ENCODE measurements at places on chromosomes 6 and 20. TPM values are rescaled to one million over a fixed set of nuclear protein-coding genes. Genes with fewer than 3 reads are reported as not detected.

GRCh38 chr6:77430504-77430903 lies 32.8 kb downstream of the HTR1B start:
- no peaks in the 10 kb centered on the region for H3K4me1 ChIP-seq
- H3K36me3 ChIP-seq = no peaks in the 10 kb centered on the region
- no peak for DNase-seq
- H3K27ac ChIP-seq = no peak overlapping the region

DNA sequence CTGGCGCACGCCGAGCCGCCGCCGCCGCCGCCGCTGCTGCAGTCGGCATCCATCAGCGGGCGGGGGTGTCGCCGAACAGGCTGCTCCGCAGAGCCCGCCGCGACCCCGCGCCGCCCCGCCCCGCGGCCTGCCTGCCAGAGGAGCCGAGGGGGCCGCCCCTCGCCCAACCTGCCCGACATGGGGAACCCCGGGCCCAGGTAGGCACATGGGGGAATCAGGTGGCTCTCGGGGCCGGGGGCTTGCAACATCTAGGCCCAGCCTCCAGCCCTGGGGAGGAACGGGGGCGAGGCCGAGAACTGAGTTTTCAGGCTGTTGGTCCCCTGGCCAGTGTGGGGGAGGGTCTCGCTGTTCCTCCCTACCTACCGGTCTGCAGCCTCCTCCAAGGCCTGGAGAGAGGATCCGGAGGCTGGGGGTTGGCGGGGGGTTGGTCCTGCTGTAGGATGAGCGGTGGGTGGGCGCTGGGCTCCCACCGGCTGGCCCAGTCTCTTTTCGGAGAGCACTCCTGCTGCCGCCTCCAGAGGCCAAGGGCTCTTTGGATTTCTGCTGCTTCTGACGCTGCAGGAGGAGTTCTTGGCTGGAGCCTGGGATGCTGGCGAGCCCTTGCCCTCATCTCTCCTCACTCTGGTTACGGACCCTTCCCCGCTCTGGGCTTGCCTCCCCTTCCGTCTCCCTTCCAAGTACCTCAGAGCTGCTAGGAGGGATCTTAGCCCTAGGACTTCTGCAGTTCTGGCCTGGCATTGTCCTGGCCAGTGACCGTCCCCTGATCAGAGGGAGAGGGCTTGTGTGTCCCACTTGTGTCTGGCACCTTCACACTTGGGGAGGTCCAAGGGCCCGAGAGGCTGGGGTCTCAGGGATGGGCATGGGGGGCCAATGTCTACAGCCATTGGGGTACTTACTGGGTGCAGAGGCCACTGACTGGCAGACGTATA lies at the start of gene EPB41L1:
Gene EPB41L1, plus strand, starts transcription at position 41 of the 929 bp plus-strand sequence. CDS start 19,038 bp downstream, outside the sequence.
- H3K36me3 ChIP-seq = no peaks in the 10 kb centered on the region
- DNase-seq = no peak
- H3K27ac ChIP-seq = no peak within 1 kb of the TSS
- peak within 1 kb of the TSS; percentile 45 for H3K4me3 ChIP-seq

DNA sequence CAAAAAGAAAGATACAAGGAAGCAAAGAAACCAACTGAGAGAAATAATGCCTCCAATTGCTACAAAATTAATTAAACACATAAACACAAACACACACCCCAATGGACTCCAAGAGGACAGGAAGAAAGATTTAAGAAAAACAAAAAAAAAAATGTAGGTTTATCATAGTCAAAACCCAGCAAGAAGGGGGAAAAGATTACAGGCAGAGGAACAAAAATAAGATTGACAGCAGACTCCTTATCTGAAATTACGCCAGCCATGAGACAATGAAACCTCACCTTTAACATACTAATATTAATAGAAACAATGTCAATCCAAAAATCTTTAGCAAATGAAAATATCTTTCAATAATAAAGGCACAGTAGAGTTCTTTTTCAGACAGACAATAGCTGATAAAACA lies 155.8 kb downstream of the RNGTT start:
- H3K27me3 ChIP-seq = no peaks in the 10 kb centered on the region
- H3K4me1 ChIP-seq = no peaks in the 10 kb centered on the region
- DNase-seq = no peak
- H3K36me3 ChIP-seq = no peaks in the 10 kb centered on the region

DNA sequence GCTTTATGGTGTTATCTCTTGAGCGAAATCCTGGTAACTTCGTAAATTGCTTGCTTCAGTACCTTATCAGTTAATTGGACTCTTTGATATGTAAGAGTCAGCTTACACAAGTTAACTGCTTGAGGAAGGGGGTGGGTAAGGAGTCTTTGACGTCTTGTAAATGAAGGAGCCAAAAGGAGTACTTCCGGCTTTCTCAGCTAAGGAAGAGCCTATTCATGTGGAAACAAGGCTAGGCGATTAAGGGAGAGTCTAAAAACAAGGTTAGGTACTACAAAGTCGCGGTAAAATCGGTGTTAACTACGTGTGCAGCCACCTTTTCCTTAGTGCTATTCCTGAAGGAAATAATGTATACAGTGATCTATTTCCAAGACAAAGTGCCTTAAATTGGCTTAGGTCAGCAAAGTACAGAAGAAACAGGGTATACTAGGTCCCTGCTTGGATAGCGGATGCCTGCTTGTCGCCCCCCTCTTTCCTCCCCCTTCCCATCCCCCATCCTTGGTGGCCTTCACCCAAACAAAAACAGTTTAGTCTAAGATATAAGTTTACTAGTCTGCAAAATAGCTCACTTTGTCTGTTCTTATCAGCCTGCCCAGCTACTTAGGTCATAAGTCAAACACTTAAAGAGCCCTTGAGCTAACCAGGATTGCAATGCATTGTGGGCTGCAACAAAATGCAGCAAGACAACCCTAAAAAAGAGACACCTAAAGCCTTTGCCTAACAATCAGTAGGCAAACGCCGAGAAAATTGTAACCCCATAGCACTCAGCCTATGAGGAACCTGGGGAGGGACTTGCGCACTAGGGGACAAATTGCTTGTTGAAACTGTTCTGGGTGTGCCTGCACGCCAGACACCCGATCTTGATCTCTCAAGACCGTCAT lies 147.3 kb downstream of the TRIM27 start:
- H3K27me3 ChIP-seq = peaks cover 7% of the 10 kb centered on the region
- no peak overlapping the region for H3K27ac ChIP-seq
- no peaks in the 10 kb centered on the region for H3K4me1 ChIP-seq
- no peaks in the 10 kb centered on the region for H3K36me3 ChIP-seq
- DNase-seq = no peak
- no peak overlapping the region for H3K4me3 ChIP-seq

GRCh38 chr6:72216222-72217068 lies 330.1 kb downstream of the RIMS1 start:
- H3K4me3 ChIP-seq = no peak overlapping the region
- H3K36me3 ChIP-seq = no peaks in the 10 kb centered on the region
- H3K4me1 ChIP-seq = no peaks in the 10 kb centered on the region
- peak; percentile 62 for DNase-seq

- no peak for DNase-seq
- H3K27me3 ChIP-seq = no peaks in the 10 kb centered on the region
- H3K4me3 ChIP-seq = no peak overlapping the region
- no peaks in the 10 kb centered on the region for H3K4me1 ChIP-seq
- H3K27ac ChIP-seq = no peak overlapping the region
Observed at GRCh38 chr20:47940101-47940813, 155.0 kb upstream of the SULF2 start.

DNA sequence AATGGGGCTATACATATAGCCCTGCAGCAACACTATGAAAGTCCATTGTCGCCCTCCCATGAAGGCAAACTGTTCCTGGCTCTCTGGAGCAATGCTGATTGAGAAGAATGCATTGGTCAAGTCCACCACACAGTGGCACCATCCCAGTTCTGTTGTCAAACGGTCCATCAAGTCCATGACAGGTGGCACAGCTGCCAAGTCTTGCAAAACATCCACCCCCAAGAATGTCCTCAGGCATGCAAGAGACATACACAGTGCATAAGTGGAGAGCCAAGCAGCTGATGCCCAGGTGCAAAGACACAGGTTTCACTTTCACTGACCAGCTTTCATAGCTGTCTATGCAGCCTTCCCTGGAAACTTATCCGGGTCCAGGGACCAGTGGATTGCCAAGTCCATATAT lies 17.5 kb downstream of the ZNF391 start:
- no peak overlapping the region for H3K4me3 ChIP-seq
- H3K4me1 ChIP-seq = no peaks in the 10 kb centered on the region
- no peaks in the 10 kb centered on the region for H3K27me3 ChIP-seq
- DNase-seq = no peak

GRCh38 chr6:90020746-90021145 lies 126.5 kb downstream of the GJA10 start:
- H3K27ac ChIP-seq = no peak overlapping the region
- no peaks in the 10 kb centered on the region for H3K4me1 ChIP-seq
- no peak overlapping the region for H3K4me3 ChIP-seq
- no peaks in the 10 kb centered on the region for H3K27me3 ChIP-seq
- H3K36me3 ChIP-seq = no peaks in the 10 kb centered on the region

- DNase-seq = no peak
- no peak overlapping the region for H3K4me3 ChIP-seq
- H3K4me1 ChIP-seq = no peaks in the 10 kb centered on the region
- no peak overlapping the region for H3K27ac ChIP-seq
Observed at GRCh38 chr6:99416226-99416625, 8.9 kb downstream of the PNISR start.

GRCh38 chr6:5813625-5814027 lies 193.1 kb downstream of the NRN1 start:
- H3K4me1 ChIP-seq = no peaks in the 10 kb centered on the region
- H3K4me3 ChIP-seq = no peak overlapping the region
- H3K27ac ChIP-seq = no peak overlapping the region
- no peaks in the 10 kb centered on the region for H3K27me3 ChIP-seq
- DNase-seq = no peak
- H3K36me3 ChIP-seq = no peaks in the 10 kb centered on the region

DNA sequence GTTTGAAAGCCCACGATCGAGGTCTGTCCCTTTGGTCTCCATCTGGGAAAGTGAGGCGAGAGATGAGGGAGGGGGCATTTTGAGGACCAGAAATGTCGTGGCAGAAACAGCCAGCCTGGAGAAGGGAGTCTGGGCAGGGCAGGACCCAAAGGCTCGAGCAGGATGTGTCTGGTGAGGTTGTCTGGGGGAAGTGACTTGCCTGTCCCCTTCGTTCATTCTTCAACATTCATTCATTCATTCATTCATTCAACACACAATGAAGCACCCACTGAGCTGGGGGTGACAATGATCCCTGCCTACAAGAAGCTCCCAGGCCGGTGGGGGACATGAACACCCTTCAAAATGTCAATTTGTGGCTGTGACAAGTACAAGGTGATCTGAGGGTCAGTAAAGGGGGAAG lies 80.5 kb downstream of the CEBPB start:
- no peaks in the 10 kb centered on the region for H3K4me1 ChIP-seq
- no peak overlapping the region for H3K4me3 ChIP-seq
- DNase-seq = no peak
- H3K27me3 ChIP-seq = no peaks in the 10 kb centered on the region

DNA sequence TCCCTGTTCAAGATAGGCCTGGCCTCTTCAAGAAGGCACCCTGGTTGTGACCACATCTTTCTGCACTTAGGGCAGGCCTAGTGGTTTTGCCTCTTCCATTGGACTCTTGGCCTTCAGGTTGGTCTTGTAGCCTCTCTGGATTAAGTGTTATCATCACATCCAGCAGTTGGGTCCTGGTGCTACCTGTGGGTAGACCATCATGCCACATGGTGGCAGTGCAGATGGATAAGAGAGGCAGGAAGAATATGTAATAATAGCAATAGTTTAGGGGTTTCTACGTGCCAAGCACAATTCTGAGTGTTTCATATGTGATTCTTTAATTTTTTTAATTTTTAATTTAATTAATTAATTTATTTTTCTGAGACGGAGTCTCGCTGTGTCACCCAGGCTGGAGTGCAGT lies 28.5 kb upstream of the SNRPB2 start:
- H3K27me3 ChIP-seq = no peaks in the 10 kb centered on the region
- no peak overlapping the region for H3K4me3 ChIP-seq
- no peaks in the 10 kb centered on the region for H3K4me1 ChIP-seq
- H3K36me3 ChIP-seq = no peaks in the 10 kb centered on the region
- H3K27ac ChIP-seq = no peak overlapping the region
- DNase-seq = no peak

- no peaks in the 10 kb centered on the region for H3K36me3 ChIP-seq
- H3K27me3 ChIP-seq = no peaks in the 10 kb centered on the region
- H3K27ac ChIP-seq = no peak overlapping the region
- no peak for DNase-seq
Observed at GRCh38 chr6:38443352-38444144, 196.2 kb downstream of the BTBD9 start.

- H3K27me3 ChIP-seq = no peaks in the 10 kb centered on the region
- DNase-seq = peak; percentile 42
- H3K27ac ChIP-seq = peak overlapping the region; percentile 62
- no peaks in the 10 kb centered on the region for H3K36me3 ChIP-seq
- H3K4me1 ChIP-seq = no peaks in the 10 kb centered on the region
Observed at GRCh38 chr6:20404641-20405032, 3.0 kb downstream of the E2F3 start.

- no peak overlapping the region for H3K27ac ChIP-seq
- H3K4me3 ChIP-seq = no peak overlapping the region
- no peak for DNase-seq
Observed at GRCh38 chr20:38219006-38219950, 41.3 kb downstream of the KIAA1755 start.

GRCh38 chr20:51800872-51801121 lies 1.5 kb downstream of the SALL4 start:
- H3K36me3 ChIP-seq = no peaks in the 10 kb centered on the region
- no peaks in the 10 kb centered on the region for H3K4me1 ChIP-seq
- peak overlapping the region; percentile 49 for H3K4me3 ChIP-seq
- H3K27ac ChIP-seq = no peak overlapping the region
- no peaks in the 10 kb centered on the region for H3K27me3 ChIP-seq
- DNase-seq = no peak

- no peaks in the 10 kb centered on the region for H3K4me1 ChIP-seq
- H3K36me3 ChIP-seq = no peaks in the 10 kb centered on the region
- no peak overlapping the region for H3K4me3 ChIP-seq
- no peak for DNase-seq
- no peak overlapping the region for H3K27ac ChIP-seq
- no peaks in the 10 kb centered on the region for H3K27me3 ChIP-seq
Observed at GRCh38 chr6:13465734-13466133, 21.7 kb downstream of the GFOD1 start.

DNA sequence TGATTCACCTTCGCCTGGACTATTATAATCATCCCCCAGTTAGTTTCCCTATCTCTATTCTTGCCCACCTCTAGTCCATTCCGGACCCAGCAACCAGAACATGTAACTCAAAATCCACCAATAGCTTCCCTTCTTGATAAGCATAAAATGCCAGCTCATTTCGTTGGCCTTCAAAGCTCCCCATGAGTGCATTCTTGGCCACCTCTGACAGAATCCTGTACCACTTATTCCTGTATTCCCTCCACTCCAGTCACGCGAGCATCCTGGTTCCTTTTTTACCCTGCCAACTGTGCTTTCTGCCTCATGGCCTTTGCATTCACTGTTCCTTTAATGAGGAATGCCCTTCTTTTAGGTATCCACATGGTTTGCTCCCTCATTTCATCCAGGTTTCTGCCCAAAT lies 36.7 kb downstream of the CYP24A1 start:
- H3K4me3 ChIP-seq = no peak overlapping the region
- no peak overlapping the region for H3K27ac ChIP-seq
- no peaks in the 10 kb centered on the region for H3K4me1 ChIP-seq
- no peaks in the 10 kb centered on the region for H3K36me3 ChIP-seq
- H3K27me3 ChIP-seq = no peaks in the 10 kb centered on the region

CDSN gene
- total RNA-seq = not detected

STK4 gene
- total RNA-seq = 14.9 TPM

RALGAPA2 gene
- 76.7 TPM for total RNA-seq

ERMARD gene
- total RNA-seq = 24.4 TPM

OR2H1 gene
- total RNA-seq = not detected

OR2W1 gene
- total RNA-seq = not detected

OSTM1 gene
- 13.1 TPM for total RNA-seq

TXLNB gene
- 0.50 TPM for total RNA-seq

GLP1R gene
- total RNA-seq = not detected

CDH4 gene
- not detected for total RNA-seq

FAM229B gene
- total RNA-seq = 13.9 TPM

C6orf15 gene
- total RNA-seq = not detected

All from right lobe of liver (tissue), 6 donors.